ENCODE measurements at places on chromosomes 2 and 18.
A peak's percentile ranks its signal among the peaks of the same experiment; 100 is the strongest.

GRCh38 chr2:26860211-26860850 lies 12.4 kb downstream of the DPYSL5 start:
- DNase-seq: no peak

DNA sequence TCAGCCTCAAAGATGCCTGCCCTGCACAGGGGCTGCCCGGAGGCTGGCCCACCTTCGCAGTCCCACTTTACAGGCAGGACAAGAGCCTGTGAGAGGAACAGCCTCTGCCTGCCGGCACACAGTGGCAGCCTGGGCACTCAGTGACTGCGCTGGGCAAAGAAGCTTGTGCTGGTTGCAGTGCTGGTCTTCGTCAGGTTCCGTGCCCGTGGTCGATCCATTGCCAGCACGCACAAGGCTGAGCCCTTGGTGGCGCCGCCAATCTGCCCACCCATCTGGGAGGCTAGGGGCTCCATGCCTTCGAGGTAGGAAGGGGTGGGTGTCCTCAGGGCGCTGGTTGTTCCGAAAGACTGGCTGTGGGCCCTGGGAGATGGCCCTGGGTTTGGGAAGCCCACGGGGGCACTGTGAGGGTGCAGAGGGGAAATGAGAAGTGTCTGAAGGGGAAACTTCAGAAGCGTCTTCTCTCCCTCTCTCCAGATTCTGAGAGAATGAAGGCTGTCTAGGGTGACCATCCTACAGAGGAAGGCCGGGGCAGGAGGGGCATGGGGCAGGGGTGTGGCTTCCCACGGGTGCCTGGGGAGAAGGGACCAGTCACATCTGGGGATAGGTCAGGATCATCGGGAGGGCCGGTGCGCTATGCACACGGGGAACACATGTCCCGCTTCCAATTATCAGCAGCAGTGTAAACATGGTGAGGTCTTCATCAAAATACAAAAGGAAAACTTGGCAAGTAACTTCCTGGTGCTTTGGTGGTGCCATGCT lies 49.1 kb upstream of the HS6ST1 start:
- no peak for DNase-seq

GRCh38 chr2:163800951-163801381 lies 65.2 kb upstream of the FIGN start:
- no peak for DNase-seq

DNA sequence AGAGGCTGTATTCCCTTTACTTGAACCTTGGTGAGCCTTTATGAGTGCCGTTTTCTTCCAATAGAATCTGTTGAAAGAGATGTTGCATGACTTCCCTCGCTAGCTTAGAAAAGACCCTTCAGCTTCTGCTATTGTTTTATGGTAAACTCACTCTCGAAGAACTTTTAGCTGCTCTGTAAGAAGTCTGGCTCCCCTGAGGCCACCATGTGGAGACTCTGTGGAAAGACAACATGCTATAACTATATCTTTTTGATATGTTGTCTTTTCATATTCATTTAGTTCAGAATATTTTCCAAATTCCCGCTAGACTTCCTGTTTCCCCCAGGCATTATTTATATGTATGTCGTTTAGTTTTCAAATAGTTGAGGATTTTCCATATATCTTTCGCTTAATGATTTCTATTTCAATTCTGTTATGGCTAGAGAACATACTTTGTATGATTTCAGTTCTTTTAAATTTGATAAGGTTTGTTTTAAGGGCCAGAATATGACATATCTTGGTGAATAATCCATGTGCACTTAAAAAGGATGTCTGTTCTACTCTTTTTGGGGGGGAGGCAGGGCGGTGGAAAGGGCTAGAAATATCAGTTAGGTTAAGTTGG lies 64.1 kb downstream of the PTPN4 start:
- peak; percentile 18 for DNase-seq

DNA sequence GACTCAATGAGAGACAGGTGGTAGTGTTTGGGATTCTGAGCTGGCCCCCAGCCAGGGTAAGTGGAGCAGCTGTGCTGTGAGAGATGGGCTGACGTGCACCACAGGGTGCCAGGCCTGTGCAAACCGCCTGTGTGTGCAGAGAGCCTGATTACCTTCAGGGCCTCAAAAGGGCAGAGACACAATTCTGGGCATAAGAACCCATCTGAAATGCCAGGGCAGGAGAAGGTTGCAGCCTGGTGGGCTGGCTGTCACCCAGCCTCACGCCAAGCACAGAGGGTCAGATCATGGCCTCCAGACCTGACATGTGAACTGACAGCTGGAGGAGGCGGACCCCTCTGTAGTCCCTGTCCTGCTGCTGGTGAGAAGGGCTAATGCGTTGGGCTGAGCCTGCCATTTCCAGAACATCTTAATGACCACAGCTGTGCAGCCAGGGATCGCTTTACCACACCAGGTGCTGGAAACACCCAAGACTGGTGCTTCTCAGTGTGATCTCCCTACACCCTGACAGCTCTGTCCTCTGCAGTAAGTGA lies 100.9 kb downstream of the ARL4C start:
- DNase-seq: no peak

DNA sequence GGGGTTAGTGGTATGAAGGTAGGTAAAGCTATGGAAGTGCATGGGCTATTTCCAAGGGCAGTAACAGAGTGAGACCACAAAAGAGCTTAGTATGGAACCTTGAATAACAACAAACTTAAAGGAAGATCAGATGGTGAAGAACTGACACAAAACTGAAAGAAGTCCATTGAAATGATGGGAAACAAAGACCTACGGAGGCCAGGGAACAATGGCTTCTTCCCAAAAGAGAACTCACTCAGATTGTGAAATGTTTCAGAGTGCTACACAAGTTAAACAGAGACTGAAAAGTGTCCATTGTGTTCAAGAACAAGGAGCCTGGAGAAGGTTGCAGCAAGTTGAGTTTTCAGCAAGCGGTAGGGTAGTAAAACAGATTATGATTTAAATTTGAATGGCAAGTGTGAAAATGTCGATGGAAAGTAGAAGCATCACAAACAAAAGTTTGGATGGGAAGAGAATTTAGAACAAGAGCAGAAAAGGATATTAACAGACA lies 700.0 kb upstream of the NXPH2 start:
- DNase-seq: no peak

DNA sequence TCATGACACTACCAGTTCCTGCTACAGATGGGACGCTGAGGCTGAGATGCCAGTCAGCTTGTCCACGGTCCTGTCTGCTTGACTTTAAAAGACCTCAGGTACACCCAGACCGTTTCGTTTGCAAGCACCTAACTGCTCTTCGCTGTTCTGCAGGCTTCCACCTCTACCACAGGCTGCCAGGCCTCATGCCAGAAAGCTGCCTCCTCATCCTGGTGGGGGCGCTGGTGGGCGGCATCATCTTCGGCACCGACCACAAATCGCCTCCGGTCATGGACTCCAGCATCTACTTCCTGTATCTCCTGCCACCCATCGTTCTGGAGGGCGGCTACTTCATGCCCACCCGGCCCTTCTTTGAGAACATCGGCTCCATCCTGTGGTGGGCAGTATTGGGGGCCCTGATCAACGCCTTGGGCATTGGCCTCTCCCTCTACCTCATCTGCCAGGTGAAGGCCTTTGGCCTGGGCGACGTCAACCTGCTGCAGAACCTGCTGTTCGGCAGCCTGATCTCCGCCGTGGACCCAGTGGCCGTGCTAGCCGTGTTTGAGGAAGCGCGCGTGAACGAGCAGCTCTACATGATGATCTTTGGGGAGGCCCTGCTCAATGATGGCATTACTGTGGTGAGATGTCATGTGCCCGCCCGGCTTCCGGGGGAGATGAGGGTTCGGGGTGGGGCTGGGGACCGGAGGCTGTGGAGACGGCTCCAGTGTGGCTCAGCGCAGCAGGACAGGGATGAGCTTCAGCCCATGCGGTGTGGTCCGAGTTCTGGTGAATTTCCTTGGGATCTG lies 5.9 kb downstream of the SLC9A4 start:
- no peak for DNase-seq

GRCh38 chr2:47243596-47244323 lies 88.7 kb upstream of the STPG4 start:
- DNase-seq: no peak

DNA sequence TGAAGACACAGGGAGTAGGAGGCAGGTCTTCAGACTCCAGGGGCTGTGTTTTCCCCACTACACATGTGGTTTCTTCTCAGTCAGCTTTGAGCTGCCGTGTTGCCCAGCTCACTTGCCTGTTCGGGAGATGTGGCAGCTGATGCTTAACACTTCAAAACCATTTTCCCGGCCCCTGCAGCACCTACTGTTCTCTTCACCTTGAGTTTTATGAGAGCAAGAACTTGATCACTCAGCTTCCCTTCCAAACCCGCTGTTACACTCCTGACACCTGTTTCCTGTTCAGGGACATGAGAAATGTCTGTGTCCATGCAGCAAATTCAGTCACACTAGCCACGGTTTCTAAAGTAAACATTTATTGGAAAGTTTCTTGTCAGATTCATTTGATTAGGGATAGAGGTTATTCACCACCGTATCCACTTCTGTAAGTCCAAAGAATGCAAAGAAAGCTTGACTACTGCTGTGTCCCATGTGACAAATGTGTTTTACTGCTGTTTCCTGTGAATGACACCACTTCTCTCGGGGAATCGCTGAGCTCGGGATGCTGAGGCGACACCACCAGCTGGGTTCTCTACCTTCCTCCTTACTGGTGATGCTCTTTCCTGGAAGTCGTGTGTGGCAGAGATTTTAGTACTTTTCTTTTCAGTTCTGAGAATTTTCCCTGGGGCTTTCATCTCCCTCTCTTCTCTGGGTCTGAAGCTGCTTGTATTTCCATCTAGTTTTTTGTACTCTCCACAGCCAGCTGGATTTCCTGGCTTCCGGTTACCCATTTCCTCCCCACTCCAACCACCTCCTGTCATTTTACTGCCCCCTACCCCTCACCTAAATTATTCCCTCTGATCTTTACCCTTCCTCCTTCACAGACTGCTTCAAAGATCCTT lies 91.7 kb downstream of the KLF7 start:
- no peak for DNase-seq

- peak; percentile 93 for DNase-seq
Observed at GRCh38 chr2:161308178-161308955, at the start of gene PSMD14. Gene PSMD14 (plus strand): TSS chr2:161308425. CDS start chr2:161318826, 10,401 bp downstream.

GRCh38 chr2:29747786-29748470 lies 173.5 kb downstream of the ALK start:
- peak; percentile 96 for DNase-seq

GRCh38 chr2:204027091-204027490 lies 90.5 kb downstream of the ICOS start:
- DNase-seq: no peak

DNA sequence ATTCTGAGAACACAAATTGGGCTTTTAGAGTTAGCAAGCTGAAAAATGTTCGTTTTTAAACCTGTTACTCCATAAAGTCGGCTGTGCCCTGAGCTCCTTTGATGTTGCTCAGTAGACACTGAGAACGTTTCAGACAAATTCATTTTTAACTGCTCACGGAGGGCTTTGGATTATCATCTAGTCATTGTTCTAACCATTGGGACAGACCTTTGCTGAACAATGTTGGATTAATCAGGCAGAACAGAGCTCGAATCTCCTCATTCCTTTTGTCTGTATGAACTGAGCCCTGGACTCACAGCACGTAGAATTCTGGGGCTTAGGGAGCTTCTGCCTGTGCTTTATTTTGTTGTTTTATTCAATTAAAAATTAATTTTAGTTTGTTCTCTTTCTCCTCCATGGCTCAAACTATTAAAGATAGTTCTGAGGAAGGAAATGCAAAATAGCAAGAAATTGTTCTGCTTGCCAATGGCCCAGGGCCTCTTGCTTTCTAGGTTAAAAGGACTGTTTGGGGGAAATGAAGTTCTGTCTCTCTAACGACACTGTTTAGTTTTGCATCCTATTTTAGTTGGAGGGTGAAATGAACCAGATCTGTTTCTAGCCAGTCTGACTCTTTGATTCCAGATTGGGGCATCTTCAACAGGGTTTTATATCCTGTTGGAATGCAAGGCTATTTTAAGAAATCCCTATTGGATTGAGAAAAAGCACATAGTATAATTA lies 114.7 kb upstream of the CXCR4 start:
- no peak for DNase-seq

GRCh38 chr2:176149939-176150583 lies 1.3 kb upstream of the HOXD4 start:
- no peak for DNase-seq

DNA sequence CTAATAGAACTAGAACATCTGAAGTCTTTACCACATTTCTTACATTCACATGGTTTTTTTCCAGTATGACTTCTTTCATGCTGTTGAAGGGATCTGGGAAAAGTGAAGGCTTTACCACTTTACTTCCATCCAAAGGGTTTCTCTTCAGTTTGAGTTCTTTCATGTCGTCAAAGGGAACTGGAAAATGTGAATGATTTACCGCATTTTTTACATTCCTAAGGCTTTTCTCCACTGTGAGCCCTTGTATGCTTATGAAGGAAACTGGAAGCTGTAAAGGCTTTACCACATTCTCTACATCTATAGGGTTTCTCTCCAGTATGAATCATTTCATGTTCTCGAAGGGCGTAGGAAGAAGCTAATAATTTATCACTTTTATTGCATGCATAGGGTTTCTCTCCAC lies 46.7 kb downstream of the NBEAL1 start:
- no peak for DNase-seq

DNA sequence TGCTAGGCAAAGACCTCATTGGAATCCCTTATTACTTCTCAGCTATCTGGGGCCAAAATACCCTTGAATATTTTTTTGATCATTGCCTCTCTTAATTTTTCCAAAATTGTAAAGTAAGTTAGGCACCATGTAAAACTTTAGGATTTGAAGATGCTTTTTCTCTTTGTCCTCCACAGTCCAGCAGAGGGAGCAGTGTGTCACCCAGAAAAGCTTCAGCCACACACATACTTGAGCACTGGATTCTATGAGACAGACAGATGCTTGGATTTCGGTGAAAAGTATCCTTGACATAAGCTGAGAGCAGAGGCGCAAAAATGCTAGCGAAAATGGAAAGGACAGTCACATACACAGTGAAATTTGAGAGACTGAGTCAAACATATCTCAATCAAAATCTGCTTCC lies 74.7 kb upstream of the KCNJ3 start:
- peak; percentile 26 for DNase-seq

GRCh38 chr18:58391231-58391825 lies 237.6 kb downstream of the ALPK2 start:
- DNase-seq: no peak

GRCh38 chr2:137566387-137566786 lies 397.9 kb upstream of the HNMT start:
- no peak for DNase-seq

DNA sequence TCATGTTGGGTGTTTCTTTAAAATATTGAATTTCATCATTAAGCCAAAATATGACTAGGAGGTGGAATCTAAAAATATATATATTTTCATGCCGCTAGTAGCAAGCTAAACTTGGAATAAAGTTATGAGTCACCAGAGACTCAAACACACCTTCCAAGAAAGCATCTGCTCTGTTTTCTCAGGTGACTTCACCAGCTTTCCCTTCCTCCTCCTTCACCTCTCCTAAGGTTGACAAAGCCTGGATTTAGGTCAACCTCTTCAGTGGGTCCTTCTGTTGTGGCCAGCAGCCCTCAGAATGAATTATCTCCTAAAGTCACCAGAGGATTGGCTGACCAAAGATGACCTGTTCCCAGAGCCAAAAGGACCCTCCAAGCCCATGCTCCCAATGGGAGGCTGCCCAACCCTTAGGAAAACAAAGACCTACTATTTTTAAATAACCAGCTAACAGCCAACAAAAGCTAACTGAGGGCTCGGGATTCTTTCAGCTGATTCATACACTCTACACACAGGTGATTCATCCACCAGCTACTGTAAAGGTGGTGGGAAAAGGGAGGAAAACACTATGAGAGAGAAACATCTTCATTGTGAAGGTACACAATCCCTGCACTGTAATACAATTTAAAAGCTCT lies 113.9 kb downstream of the MYO5B start:
- no peak for DNase-seq

GRCh38 chr2:148614014-148614321 lies 30.6 kb upstream of the EPC2 start:
- no peak for DNase-seq

Data from SW 1271 (cell line).